ENCODE measurements at places on chromosomes 1 and 21.

- peak; percentile 21 for DNase-seq
Observed at GRCh38 chr1:15749399-15750291, 7.3 kb downstream of the TMEM82 start.

DNA sequence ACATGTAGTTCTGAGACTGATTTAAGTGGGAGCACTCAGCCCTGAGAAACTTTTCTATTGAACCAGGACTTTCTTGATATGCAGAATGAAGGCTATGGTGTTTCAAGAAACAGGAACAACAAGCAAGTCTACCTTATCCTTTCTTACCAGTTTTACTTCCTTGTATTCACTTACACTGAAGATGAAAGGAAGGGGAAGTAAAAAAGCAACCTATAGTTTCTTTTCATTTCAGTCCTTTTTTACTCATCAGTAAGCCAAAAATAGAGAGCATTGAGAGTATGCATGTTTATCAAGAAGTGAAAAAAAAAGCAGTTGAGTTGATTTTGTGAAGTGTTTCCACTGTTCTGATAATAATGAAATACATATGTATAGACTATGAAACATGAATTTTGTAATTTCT, 1010.3 kb downstream of the AMY1C start:
- DNase-seq = no peak

DNA sequence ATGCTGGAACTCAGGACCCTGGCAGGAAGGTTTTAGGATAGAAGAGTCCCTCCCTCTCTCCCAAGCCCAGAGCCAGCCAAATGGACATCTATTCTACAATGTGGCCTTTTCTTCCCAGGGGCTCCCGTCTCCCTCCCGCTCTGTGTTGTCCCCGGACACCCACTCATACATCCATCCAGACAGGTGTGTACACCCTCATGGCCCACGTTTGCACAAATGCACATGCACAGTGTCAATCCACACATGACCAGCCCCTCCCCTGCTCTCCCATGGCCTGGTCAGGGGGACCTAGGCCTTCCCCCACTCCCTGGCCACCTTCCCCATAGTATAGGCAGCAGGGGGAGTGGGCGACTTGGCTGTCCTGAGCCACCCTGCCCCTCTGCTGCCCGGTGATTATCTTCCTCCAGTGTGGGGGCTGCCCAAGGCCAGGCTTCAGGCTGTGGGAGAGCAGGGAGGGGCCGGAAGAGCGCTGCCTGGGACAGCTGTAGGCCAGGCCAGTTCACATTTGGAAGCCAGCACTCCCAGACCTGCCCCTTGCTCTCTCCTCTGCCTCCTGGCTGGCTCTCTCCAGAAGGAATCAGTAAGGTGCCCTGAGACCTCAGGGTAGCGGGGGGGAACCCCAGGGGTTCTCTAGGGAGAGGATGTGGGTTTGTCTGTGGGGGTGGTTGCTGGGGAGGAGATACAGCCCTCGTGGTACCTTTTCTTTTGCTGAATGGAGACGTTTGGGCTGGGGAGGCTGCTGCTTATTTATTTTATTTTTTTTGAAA, 4.1 kb upstream of the PTPN7 start:
- no peak for DNase-seq

- DNase-seq = no peak
Observed at GRCh38 chr21:26391166-26391565, 181.9 kb downstream of the CYYR1 start.

DNA sequence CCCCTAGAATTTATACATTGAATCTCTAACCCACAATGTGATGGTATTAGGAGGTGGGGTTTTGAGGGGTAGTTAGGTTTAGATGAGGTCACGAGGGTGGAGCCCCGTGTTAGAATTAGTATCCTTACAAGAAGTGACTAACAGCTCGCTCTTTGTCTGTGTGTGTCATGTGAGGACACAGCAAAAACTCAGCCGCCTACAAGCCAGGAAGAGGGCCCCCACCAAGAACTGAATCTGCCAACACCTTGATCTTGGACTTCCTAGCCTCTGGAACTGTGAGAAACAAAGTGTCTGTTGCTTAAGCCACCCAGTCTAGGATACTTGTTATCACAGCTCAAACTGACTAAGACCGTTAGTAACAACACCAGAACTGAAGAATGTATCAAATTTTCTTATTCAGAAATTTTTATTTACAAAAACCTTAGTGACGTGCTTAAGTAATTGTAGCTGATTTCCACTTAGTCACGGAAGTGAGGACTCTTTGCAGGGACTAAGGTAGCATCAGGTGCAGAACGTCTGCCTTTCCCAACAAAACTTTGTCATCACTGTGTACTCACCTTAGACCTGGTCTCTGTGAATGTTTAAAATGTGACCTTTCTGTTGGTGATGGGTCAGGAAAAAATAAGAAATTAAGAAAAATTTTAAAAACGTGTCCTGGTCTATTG, 24.5 kb upstream of the LRRC8C start:
- no peak for DNase-seq

GRCh38 chr1:202659974-202660373, 50.3 kb downstream of the SYT2 start:
- DNase-seq = no peak

GRCh38 chr1:162772571-162773154, 17.8 kb upstream of the HSD17B7 start:
- DNase-seq = no peak

DNA sequence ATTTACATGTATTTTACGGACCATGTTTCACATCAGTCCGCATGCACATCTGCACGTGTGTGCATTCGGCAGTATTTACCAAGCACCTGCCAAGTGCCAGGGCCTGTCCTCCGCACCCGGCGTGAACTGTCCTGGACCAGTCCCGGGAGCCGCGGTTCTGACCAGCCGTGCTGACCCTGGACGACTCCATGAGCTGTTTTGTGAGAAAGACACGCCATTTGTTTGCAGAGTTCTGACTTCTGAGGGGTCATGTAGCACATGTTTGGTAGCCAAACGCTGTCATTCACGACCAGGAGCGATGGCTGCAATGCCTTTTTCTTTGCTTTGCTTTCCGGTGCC, 3.3 kb upstream of the OLIG2 start:
- DNase-seq = no peak

DNA sequence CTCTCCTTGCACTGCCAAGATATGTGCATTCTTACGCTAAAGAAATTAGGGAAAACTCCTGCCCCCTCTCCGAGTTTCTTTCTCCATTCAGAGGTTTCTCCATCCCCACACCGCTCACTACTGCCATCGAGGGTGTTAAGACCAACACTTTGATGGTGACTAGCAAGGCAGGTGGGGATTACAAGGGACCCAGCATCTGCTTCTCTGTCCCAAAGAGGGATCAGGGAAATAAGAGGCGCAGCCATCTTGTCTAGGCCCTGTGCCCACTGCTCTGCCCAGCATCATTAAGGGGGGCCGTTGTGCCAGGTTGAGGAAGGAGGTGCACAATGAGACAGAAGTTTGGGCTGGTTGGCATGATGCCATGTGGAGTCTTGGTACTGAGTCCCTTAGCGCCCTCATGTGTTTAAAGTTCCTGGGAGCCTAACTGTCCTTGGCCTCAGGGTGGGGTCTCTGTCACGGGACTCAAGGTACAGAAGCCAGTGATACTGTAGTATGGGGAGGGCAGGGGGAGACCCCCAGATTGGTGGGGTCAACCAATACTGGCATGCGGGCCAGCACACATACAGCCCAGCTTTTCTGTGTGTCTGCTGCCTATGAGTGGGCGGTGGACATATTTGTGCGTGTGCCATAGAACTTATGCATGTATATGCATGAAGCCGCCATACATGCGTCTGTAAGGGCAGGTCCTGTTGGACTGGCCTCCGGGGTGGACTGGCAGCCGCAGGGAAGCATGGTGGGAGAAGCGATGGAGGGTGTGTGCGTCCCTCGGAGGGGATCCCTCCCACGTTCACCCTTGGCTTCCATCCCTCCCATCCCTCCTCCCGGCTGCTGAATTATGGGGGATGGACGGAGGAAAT, 5.5 kb downstream of the EFNA3 start:
- DNase-seq = no peak

- no peak for DNase-seq
Observed at GRCh38 chr1:41045740-41046139, 24.2 kb upstream of the SLFNL1 start.

- no peak for DNase-seq
Observed at GRCh38 chr1:226957714-226958113, 17.6 kb downstream of the COQ8A start.

GRCh38 chr1:203756036-203756435, 8.9 kb upstream of the LAX1 start:
- DNase-seq = no peak

DNA sequence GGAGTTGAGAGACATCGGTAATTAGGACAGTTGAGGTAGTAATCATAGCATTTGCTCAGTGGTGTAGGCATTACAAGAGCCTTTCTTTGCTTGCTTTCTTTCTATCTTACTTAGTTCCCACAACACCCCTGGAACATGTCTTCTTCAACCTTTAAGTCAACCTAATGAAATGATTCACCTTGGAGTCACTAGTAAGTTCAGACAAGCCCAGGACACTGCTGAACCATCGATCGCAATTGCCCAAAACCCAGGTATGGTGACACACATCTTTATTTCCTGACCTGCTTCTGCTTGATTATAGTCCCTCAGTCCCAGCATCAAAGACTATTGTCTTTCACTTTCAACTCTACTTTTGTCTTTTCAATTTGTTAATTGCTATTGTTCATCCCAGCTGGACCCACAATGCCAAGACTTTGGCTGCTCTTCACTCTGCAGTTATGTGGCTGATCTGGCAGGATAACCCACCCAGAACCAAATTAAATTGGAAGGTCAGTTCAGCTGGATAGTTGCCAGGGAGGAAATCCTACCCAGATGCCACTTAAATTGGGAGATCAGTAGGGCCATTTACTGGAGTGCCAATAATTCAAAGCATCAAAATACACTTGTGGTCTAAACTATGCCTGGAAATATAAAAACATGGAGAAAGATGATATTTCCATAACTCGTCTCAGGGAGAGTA, 272.9 kb downstream of the RWDD3 start:
- DNase-seq = no peak

DNA sequence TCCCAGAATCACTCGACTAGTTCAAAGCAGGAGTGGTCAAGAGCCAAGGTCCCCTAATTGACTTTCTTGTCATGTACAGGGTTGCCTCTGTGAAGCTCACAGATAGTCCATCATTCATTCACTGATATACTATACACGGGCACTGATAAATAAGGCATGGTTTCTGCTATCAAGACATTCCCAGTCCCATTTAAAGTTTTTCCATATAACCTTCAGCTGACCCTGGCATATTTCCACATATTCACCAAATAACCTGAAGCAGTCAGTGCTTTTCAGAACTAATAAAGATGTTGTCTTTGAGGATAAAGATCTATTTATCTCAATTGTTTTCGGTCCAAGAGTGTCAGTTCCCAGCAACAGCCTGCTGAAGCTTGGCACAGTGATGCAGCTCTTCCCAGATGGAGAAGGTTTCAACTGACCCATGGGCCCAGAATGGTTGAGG, 173.4 kb downstream of the ZZZ3 start:
- DNase-seq = no peak

GRCh38 chr1:183550915-183551314, 39.3 kb downstream of the NCF2 start:
- no peak for DNase-seq

- DNase-seq = no peak
Observed at GRCh38 chr1:17412093-17412870, 27.2 kb downstream of the RCC2 start.

- no peak for DNase-seq
Observed at GRCh38 chr1:235074523-235075047, 54.1 kb downstream of the TOMM20 start.

- no peak for DNase-seq
Observed at GRCh38 chr1:155856257-155856974, 598 bp downstream of the GON4L start.
